IPS DF 19.7 (cell line): ENCODE measurements at places on chromosomes 13 and 19.

GRCh38 chr19:36604656-36605100 is 435 bp upstream of the ZNF382 start:
- no peak for DNase-seq

DNA sequence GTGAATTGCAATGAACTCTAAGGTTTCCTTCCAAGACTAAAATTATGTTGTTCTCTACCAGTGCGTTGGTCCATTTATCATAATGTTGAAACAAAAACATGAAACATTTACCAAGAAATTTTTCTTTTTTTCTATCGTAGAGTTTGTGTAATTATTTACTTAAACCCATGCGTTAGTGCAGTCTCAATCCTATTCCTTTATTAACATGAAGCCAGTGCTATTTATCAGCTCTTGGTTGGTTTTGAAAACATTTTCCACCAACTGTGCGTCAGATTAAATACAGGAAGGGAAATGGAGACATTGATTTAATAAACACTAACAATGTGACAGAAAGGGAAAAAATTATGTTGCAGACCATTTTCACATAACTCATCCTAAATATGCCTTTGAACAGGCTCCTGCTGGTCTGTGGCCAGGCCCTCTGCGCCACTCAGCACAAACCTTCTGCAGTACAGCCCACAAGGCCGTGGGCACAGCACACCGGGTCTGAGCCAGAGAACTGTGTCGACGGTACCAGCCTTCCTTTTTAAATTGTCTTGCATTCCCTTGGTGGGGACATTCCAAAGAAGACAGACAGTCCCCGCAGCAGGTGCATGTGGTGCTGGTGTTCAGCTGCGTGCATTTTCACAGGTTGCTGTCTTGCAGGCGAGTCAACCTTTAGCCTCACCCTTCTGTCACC is 135.8 kb downstream of the SHISA2 start:
- DNase-seq = no peak

DNA sequence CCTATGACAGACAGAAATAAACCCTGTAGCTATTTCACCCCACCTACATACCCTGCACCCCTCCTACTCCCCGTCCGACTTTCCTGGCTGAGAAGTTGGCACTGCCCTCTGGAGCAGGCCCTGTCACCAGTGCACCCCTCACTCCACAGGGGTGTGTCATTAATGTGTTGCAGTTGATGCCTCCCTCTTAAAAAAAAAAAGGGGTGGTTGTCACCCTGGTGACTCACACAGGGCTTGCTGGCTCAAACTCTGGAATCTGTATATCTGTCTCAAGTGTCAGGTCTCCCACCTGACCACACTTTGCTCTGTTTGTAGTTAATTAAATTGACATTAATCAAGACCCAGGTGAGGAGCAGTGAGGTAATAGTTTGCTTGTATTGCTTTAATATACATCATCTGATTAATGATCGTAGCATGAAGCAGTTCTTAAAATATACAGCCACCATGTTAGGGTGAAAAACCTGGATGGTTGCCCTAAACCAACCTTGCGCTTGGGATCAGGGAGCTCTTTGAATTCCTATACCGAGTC is 2.0 kb upstream of the GATAD2A start:
- DNase-seq = no peak

DNA sequence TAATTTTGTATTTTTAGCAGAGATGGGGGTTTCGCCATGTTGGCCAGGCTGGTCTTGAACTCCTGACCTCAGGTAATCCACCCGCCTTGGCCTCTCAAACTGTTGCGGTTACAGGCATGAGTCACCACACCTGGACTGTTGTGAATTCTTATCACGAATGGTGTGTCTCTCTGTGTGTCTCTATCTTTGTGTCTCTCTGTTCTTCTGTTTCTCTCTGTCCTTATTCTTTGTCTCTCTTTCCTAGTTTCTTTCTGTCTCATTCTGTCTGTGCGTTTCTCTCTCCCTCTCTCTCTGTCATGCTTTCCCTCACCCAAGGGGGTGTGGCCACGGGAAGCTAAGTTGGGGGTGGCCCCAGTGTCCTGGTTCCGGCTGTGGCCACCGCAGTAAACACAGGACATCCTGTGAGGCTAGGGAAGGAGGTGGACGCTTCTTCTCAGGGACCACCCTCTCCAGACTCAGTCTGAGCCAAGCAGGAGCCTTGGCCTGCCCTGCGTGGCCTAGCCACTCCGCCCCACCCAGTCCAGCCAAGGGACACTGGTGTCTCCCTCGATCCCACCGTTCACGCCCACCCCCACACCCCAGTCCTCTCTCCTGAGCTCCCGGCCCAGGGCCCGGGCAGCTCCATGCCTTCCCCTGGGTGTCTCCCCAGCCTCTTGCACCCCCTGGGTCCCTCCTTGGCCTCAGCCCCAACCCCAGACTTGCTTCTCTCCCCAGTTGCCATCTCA is 3.9 kb upstream of the PRX start:
- DNase-seq = no peak

DNA sequence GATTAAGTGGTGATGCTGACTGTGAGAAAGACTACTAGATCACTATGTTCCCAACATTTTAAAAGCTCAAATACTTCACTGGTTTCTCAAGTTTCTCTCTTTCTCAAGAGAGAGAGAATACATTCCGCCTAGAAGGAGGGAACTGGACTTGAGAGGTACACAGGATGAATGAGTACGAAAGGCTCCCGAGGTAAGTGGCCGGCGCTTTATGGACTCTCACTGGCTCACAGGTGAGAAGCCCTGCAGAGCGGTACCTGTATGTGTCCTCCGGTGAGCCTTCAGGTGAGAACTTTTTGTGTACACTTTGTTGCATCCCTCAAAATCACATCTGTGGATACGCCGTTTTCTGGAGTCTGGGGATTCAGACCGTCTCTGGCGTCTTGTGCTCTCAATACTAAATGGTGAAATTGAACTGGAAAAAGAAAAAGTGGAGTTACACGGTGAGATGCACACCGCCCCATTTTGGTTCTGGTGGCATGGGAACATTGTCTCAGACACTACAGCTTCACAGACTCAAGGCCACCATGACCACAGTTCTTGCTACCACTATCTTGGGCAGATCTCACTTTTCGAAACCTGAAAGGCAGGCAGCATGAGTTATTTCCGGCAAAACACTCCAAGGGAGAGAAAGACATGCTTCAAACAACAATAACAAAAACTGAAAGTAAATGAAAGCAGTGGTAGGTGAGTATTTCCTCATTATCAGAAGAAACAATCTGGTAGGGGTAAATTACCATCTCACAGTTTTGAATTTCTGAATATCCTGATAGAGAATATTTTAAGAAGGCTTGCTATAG is 418.9 kb downstream of the KLF12 start:
- no peak for DNase-seq

GRCh38 chr13:98445340-98446233 is 131.3 kb downstream of the STK24 start:
- peak; percentile 33 for DNase-seq

- no peak for DNase-seq
Measured at GRCh38 chr19:35267353-35267817, 1.4 kb upstream of the USF2 start.

- DNase-seq = no peak
Measured at GRCh38 chr19:14871619-14872230, 14.2 kb downstream of the OR7A17 start.

- DNase-seq = no peak
Measured at GRCh38 chr13:30751183-30751933, 16.0 kb downstream of the ALOX5AP start.

DNA sequence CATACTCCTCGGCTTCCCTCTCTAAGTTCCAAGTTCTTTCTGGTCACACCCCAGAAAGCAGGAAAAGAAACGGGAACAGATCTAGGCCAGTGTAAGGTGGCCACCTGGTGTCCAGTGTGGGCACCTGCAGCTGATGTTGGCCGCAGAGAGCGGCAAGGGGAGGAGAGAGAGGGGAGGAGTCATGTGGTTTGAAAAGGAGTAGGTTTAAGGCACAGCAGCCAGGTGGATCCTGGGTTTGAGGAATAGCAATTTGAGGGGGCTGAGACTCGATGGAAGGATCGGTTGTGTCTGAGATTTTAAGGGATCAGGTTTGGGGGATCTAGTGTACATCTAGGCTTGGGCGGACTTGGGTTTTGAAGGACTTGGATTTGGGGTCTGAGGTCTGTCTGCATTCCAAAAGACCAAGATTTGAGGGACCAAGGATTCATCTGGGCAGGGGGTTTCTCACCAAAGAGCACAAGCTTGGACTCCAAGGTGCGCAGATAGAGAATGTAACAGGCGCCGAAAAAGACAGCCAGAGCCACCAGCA is 1.2 kb downstream of the RABAC1 start:
- peak; percentile 69 for DNase-seq

- DNase-seq = no peak
Measured at GRCh38 chr19:7678971-7679751, 1.5 kb upstream of the TRAPPC5 start.
